Stimulated activated CD4-positive, alpha-beta T cell treated with anti-CD3 and anti-CD28 coated beads, Interleukin-12 subunit alpha, Interleukin-12 subunit beta, amount 100 ng/mL, for 4 hours (primary cell): ENCODE measurements at places on chromosomes 11 and 22.

GRCh38 chr11:19817870-19818269 lies 105.2 kb downstream of the NAV2 start:
- DNase-seq = no peak

DNA sequence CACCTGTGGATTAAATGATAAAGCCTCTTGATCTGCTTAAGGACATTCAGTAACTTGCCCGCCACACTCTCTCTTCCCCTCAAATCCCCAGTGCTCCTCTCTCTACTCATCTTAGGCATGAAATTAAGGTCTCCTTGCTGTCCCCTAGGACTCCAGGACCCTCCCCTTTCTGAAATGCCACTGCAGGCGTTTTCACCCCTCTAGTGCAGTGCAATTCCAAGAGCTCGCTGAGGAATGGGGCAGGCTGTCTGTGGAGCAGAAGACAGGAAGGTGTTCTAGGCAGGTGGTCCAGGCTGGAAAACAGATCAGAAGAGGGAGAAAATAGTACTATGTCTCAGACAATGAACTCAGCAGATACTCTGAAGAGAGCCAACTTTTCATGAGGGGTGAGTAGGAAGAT lies 55.8 kb upstream of the ARHGAP42 start:
- no peak for DNase-seq

- DNase-seq = peak; percentile 18
Observed at GRCh38 chr11:12150831-12151382, 40.5 kb downstream of the MICAL2 start.

DNA sequence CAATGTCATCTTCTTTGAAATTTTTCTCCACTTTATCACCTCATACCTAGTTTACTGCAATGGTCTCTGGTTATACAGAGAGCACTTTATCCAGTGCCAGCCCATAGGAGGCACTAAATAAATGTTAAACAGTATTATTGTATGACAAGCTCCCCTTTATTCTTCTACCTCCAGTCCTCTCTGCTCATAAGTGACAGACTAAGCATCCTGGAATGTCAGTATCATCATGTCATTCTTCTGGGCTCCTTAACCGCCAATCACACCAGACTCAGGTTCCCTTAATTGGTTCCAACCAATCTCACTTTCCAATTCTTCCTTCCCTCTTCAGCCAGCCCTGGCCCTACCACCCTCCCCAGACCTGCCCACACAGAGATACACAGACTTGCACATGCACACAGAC lies 93.1 kb downstream of the RPL27A start:
- DNase-seq = no peak

- DNase-seq = no peak
Observed at GRCh38 chr22:17698948-17699347, 60.4 kb downstream of the BCL2L13 start.

GRCh38 chr11:25981998-25982397 lies 349.9 kb upstream of the ANO3 start:
- no peak for DNase-seq

GRCh38 chr11:121282886-121283502 lies 9.6 kb upstream of the SC5D start:
- DNase-seq = no peak

- DNase-seq = no peak
Observed at GRCh38 chr11:104791896-104792295, 106.4 kb downstream of the CASP12 start.

DNA sequence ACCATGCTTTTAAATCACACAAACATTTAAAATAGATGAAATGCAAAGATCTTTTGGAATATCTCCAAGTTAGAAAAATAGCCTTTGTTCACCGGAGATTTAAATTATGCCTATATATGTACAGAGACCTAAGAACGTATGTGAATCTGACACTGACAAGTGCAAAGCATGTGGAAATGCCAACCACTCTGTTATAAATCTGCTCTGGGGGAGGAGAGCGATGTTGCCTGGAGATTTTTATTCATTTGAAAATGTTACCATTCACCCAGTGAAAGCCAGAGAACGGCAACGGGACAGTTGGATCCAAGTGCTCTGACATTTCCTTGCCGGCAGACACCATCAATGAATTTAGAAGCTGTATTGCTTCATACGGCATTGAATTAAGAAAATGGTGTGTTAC lies 39.8 kb upstream of the BMAL1 start:
- no peak for DNase-seq

DNA sequence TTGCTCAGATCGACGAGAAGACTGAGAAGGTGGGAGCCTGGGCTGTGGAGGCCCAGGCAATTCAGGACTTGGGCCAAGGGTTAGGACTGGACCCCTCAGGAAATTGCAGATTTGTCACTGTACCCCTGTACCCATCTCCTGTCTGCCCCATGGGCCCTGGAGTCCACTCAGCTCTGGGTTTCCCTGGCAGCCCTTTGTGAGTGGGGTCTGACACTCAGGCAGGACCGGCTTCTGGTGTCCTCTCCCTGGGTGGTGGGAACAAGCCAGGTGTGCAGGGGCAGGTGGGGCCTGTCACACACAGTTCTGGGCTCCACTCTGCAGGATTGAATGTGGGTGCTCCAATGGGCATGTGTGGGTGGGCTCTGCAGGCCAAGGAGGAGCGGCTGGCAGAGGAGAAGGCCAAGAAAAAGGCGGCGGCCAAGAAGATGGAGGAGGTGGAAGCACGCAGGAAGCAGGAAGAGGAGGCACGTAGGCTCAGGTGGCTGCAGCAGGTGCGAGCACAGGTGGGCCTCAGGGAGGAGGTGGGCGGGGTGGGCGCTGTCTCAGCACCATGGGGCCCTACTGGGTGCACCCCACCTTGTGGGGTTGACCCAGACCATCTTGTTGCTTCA lies 21.6 kb downstream of the INCENP start:
- DNase-seq = no peak

DNA sequence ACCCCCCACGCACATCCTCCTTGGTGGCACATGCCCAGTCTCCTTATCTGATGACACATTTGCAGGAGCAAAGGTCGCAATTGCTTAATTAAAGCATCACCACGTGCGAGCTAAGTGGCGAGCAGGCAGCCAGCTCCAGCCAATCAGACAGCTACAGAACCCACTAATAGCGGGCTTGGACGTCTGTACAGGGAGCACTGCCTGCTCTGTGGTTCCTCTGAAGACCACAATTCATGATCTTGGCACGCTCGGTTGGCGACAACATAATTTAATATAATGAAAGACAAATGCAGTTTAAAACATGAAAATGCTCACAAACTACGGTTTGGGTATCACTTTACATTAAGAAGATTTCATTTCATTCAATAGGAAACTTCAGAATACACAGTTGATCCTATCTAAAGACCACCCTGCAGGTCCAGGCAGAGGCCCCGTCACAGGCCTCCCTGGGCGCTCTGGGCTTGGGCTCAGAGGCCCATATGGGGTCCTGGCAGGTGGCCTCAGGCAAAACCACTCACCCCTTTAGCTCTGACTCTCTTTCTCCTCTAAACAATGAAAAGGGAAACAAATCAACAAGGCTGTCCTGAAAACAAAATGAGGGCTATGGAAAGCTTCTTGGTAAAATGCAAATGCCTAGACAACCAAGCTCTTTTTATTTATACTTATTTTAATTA lies 10.4 kb downstream of the PACSIN2 start:
- no peak for DNase-seq

DNA sequence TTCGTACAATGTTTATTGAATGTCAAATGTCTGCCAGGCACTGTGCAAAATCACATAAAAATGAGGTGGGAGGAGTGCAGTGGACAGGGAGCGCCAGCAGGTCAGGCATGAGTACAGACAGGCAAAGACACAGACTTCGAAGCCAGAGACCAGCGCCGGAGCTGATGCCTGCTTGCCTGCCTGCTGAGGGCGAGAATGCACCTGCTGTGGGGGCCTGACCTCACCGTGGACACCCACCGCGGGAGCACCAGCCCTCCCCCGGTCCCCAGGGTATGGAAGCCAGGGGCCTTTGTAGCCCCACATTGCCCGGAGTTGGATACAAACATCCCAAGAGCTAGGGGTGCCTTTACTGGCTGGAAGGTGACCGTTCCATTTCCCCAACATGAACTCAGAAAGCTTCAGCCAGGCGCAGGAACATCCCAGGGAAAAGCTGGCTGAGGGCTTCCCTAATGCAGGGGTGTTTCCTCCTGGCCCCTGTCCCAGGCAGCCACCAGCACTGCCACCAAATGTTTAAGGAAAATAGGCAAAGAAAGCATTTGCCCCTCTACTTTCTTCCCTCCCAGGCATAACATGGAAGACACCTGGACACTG lies 17.9 kb downstream of the IFITM10 start:
- no peak for DNase-seq

DNA sequence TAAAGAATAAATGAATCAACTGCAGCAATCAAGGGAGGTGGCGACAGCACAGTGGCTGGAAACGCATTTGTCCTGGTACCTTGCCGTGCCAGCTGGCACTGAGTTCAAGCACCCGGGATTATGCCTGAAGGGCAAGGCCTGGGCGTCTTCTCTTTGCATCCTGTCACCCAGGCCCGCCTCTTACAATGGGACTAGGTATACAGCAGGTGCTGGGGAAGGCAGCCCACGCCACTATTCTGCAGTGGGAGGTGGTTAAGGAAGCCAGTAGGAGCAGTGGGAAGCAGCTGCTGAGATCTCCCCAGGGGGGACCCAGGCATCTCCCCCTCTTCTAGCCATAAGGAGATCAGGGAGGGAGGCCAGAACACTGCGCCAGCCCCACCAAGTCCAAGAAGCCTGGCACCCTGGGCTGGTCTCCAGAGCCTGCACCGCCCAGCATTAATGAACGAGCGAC lies 15.3 kb upstream of the BAIAP2L2 start:
- DNase-seq = no peak

- DNase-seq = no peak
Observed at GRCh38 chr11:45021692-45022141, 71.0 kb upstream of the TP53I11 start.

GRCh38 chr11:44632466-44633123 lies 67.1 kb downstream of the CD82 start:
- DNase-seq = no peak

DNA sequence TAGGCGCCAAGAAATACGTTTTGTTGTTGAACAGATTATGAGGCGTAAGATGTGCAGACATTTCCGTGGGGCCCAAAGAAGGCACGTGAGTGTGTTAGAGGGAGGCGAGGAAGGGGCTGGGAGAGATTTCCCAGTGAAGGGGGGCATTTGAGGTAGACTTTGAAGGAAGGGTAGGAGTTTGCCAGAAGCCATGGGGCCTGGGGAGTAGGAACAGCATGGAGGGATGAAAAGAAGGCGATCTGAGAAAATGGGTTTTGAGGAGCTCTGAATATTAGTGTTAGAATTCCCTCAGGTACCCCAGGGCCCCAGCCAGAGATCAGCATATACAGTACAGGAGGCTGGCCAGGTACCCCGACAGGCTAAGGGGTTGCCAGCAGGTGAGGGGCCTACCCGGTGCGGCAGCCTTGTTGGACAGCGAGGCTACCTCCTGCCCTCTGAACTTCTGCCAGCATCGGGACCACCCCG lies 414 bp upstream of the MIEF1 start:
- no peak for DNase-seq

- no peak for DNase-seq
Observed at GRCh38 chr11:92149996-92150395, 74.6 kb upstream of the FAT3 start.

DNA sequence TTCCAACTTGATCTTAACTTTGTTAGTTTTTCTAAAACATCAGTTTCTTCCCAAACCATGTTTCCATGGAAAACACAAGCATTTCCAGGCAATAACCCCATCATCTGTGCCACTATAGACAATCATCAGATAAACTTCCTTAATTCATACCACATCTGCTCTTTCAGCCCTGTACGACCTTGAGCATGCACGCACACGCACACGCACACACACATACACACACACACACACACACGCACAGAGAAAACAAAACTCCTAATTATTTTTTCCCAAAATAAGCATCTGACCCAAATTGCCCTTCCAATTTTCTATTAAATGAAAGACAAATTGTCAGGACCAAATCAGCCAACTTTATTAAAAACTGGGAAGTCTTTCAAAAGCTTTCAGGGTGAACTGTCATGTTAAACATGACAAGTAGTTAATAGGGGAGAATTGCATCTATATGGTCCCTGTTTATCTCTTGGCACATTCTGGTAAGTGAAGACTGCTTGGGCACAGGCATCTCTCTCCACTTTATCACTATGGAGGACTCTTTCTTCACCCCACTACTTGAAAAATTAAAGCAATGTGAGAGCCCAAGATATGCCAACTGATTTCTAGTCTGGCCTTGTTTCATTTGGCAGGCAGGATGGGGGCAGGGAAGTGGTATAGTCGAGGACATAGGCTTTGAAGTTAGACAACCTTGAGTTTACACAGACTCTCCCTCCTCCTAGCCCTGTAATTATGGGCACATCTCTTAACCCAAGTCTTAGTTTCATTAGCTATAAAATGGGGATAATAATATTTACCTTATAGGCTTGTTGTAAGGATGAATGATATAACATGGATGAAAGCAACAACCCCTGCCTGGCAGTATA lies 15.1 kb downstream of the ADM start:
- no peak for DNase-seq

GRCh38 chr11:88050247-88050646 lies 125.0 kb downstream of the RAB38 start:
- no peak for DNase-seq

DNA sequence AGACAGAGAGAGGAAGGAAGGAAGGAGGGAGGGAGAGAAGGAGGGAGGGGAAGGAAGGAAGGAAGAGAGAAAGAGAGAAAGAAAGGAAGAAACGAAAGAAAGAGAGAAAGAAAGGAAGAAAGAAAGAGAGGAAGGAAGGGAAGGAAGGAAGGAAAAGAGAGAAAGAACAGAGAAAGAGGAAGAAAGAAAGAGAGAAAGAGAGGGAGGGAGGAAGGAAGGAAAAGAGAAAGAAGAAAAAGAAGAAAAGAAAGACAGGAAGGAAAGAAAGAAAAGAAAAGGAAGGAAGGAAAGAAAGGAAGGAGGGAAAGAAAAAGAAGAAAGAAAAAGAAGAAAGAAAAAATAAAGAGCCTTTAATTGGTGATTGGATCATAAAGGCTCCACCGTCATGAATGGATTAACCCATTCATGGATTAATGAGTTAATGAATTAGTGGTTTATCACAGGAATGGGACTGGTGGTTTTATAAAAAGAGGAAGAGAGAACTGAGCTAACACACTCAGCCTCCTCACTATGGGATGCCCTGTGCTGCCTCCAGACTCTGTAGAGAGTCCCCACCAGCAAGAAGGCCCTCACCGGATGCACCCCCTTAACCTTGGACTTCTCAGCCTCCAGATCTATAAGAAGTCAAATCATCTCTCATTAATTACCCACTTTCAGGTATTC lies 9.0 kb upstream of the PLAAT2 start:
- DNase-seq = no peak

GRCh38 chr22:27797520-27798391 lies 3.8 kb downstream of the MN1 start:
- DNase-seq = no peak

- DNase-seq = no peak
Observed at GRCh38 chr11:67996622-67997474, 7.0 kb downstream of the UNC93B1 start.
